Esophagus squamous epithelium (tissue), 5 donors: ENCODE measurements at places on chromosomes 3 and 15.

GRCh38 chr15:98039596-98039995 lies 79.1 kb downstream of the ARRDC4 start:
- DNase-seq, result no peak

DNA sequence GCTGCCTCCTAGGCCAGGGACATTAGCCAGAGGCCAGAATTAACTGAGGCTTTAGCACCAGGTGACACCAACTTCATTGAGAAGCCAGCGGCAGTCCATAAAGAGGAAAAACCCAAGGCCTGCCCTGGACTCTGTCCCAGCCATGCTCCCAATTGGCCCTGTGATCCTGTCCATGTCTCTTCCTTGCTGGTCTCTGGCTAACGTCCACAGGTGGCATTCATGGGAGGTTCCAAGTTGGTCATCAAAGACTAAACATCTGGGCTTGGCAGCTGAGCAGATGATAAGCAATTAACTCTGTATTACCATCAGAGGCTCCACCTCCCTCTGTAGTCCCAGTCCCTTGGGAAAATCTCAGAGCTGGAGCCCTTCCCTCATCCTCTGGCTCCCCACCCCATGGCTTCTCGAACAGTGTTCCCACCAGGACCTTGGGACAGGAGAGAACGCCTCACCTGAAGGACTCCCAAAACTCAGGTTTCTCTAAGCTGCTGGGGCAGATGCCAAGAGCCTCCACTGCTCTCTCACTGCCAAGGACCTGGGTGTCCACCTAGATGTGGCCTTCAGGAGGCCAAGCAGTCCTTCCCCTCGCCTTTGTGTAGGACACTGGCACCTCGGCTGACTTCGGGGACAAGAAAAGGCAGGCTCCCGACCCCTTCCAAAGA lies 40.4 kb downstream of the GOLGA6A start:
- DNase-seq, result no peak

GRCh38 chr15:71434774-71435173 lies 319.5 kb downstream of the THSD4 start:
- DNase-seq, result no peak

- no peak for DNase-seq
These were observed 193.8 kb downstream of the FHIT start for GRCh38 chr3:61057464-61057863.

DNA sequence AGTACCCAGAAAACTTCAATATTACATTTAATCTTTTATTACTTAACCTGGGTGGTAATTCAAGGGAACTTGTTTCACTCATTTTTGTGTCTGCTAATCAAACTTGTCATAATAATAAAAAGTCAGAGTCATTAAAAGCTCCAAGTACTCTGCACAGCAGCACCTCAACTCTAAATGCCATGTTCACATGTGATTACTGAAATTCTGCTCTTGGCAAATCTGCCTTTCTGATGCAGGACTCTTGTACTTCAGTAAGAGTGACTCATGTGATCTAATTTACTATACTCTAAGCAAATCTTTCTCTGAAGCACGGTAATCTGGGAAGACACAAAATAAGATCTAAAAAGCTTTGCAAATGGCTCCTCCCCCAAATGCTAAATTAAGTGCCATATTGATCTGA lies 6.4 kb downstream of the ROBO1 start:
- no peak for DNase-seq

DNA sequence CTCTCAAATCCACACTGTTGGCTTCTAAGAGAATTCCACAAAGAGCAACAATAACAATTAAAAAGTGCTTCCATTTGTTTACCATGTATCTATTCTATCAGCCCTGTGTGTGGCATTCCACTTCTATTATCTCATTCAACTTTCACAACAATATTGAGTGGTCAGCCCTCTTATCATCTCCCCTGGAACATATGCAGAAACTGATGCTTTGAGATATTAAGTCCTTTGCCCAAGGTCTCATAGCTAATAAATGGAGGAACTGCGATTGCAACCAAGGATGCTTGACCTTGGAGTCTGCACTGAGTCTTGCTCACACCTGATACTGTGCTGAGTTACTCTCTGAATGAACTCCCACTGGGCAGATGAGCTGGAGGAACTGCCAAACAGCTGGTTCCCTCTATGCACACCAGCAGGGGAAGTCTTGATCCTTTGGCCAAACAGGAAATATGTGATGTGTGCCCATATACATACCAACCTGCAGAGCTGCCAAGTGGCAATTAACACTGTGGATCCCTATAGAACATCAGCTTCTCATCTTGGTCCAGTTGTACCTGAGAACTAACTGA lies 144.7 kb upstream of the WNT5A start:
- no peak for DNase-seq

DNA sequence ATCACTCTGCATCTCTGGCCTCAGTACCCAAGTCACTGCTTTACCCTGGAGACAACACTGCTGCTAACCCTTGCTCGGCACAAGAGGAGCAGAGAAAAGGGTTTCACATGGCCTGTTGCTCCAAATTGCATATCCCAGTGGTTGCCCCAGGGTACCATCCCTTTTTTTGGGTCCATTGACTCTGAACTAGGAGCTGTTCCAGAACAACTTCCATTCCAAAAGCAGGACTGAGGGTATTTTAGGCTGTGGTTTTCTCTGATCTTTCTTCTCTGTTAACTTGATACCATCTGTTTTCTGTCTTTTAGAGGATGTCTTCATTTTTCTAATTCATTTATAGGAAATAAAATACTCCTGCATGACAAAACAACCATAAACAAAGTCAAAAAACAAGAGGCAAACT lies 17.3 kb upstream of the RYK start:
- no peak for DNase-seq

DNA sequence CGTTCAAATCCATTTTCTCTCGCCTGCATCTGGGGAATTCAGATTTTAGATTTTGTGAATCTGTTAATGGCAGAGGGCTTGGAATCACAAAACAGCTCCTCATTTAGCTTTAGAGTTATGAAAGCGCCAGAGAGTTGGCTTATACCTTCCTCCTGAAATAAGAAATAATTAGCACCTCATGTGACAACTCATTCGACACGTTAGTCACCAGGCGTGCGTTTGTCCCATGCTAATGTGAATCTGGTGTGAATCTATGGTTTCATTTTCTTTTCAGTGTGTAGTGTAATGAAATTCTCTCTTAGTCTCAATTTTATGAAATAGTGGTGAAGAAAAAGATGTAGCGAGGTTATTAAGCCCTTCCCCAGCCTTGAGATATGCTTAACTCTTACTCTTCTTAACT lies 89.4 kb downstream of the EDEM1 start:
- DNase-seq, result no peak

DNA sequence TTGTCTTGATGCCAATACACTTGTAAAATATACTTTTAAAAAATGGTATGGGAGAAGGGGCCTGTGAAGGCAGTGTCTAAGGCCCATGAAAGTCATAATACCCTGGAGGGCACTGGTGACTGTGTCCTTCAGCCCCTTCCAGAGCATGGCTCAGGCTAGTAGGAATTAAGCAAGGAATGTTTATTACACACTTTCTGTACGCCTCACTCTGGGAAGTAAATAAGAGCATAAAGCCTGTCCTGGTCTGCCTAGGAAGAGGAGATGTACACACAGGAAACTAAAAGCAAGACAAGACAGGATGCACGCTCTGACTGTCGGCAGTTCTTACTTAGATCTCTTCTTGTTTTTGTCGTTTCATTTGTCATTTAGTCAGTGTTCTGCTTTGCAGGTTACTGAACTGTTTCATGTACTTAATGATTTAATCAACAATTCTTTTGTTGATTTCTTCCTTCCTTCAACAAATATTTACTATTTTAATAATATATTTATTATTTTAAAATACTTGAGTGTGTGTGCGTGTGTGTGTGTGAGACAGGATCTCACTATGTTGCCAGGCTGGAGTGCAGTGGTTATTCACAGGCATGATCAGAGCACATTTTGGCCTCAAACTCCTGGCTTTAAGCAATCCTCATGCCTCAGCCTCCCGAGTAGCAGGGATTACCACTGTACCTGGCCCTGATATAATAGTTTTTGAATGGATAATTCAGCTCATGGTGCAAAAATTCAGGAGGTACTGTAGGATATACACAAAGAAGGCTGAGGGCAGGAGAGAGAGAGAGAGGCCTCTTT lies 9.0 kb upstream of the SMAD6 start:
- no peak for DNase-seq

DNA sequence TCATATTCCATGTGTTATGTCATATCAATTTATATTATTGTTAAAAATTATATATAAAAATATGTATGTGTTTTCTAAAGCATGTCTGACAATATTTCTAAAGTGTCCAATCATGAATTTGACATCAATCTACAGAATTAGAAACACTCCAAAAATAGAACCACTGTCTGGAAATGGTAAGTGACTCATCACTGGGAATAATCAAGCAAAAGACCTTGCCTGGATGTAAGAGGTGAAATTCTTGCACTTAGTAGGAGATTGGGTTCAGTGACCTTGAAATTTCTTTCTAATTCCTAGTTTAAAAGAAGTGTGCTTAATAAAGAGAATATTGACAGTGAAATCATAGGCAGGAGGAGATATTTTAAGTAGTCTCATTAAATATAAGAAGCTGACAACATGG lies 188.8 kb downstream of the ZNF385D start:
- no peak for DNase-seq

GRCh38 chr3:12884186-12884680 lies 42.9 kb upstream of the RPL32 start:
- no peak for DNase-seq

GRCh38 chr3:193872265-193872753 lies 263.6 kb upstream of the HES1 start:
- DNase-seq, result no peak

GRCh38 chr15:70533931-70534742 lies 229.2 kb downstream of the UACA start:
- no peak for DNase-seq

GRCh38 chr15:78739996-78740903 lies 71.0 kb downstream of the ADAMTS7 start:
- no peak for DNase-seq

DNA sequence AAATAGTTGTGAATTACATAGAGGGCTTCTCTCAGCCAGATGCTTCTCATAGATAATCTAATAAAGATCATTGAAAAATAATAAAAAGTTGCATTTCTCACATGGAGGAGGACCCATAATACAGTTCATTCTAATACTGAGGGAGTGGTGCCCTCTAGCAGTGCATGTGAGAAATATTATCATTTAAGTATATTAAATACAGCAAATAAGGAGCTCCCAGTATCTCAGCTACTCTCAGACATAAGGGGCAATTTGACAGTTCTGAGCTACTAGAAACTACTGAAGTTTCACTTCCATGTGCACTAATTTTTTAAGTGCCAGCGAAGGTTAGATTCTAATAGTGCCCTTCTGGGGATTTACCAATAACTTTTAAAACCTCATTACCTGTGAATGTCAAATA lies 188.3 kb downstream of the IL5RA start:
- DNase-seq, result no peak

- no peak for DNase-seq
These were observed 203.2 kb upstream of the ADAMTS9 start for GRCh38 chr3:64891021-64891420.

GRCh38 chr3:77464111-77464688 lies 424.3 kb downstream of the ROBO2 start:
- no peak for DNase-seq

DNA sequence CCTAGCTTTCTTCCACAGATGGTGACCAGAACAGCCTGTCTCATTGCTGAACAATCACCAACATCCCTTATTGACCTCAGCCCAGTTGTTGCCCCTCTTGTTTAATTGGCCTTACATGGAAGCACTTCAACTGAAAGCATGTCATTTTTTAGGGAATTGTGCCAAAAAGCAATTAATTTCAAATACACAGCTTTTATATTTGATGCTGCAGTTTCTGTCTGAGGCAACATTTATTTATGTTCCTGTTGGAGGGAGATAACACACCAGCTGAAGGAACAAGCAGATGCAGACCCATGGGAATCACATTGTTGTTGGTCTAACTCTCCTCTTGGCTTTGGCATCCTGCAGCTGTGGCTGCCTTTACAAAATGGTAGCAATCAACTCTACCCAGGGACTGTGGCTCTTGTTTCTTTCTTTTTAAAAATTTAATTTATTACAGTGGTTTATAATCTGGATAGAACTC lies 498.1 kb upstream of the RGMA start:
- DNase-seq, result no peak

- DNase-seq, result no peak
These were observed 7.8 kb upstream of the CCR1 start for GRCh38 chr3:46215810-46216414.

- DNase-seq, result no peak
These were observed 84.6 kb upstream of the CDV3 start for GRCh38 chr3:133488785-133489367.

DNA sequence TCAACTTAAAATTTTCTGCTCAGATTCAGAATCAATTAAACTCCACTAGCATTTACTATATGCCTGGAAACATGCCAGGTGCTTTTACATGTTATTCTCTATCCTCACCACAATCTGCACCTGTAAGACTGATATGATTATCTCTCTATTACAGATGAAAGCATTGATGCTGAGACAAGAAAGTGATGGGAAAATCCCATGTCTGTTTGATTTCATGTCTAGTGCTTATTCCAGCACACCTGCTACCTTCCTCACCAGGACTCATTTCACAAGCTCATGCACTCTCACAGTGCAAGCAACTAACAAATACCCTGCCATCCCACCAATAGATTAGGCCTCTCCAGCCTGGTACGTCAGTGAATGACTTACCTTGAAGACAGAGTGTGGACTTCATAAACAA lies 25.0 kb upstream of the BCL6 start:
- DNase-seq, result no peak

GRCh38 chr3:155079746-155080487 lies at the start of gene MME:
Gene MME, plus strand, starts transcription at chr3:155080319. Its CDS starts 3,849 bp downstream, at chr3:155084168.
- DNase-seq, result no peak

DNA sequence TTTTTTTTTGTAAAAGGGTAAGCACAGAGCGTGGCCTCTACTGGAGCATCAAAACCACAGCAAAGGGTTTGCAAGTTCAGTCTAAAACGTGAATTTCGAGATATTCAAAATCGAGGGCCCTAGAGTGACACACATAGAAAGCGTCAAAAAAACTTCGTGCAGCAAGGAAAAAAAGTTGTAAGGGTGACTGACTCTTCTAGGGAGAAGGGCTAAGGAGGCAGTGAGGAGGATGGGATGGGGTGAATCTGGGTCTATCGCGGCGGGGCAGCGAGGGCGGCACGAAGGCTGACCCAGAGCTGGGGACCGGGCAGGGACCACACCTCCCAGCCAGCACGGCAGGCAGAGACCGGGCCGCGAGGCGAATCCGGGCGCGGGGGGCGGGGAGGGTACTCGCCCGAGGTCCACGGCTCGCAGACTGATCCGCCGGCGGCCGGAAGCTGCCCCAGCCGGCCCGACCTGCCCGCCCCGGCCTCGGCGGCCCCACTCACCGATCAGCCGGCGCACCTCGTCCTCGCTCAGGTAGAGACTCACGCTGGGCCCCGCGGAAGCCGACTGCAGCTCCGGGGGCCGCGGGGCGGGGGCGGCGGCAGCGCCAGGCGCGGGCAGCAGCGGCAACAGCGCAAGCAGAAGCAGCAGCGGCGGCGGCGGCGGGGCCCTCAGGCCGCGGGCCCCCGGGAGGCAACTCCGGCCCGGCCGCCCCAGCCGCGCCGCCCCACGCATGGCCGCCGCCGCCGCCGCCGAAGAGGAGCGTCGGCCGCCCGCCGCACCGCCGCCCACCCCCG lies 533 bp downstream of the RYK start:
- DNase-seq, result no peak
